ENCODE measurements at places on chromosomes 4 and X. TPM values are rescaled to one million over a fixed set of nuclear protein-coding genes. Genes with fewer than 3 reads are reported as not detected.

EFNB1 gene
- 39.2 TPM for total RNA-seq

NHSL2 gene
- total RNA-seq = 10.2 TPM

MGARP gene
- total RNA-seq = not detected

CCDC110 gene
- 3.3 TPM for total RNA-seq

HTRA3 gene
- 35.2 TPM for total RNA-seq

HNRNPD gene
- total RNA-seq = 103 TPM

F9 gene
- not detected for total RNA-seq

MAGEB17 gene
- not detected for total RNA-seq

NWD2 gene
- total RNA-seq = 0.41 TPM

TMEM271 gene
- total RNA-seq = 0.41 TPM

KDM6A gene
- 53.3 TPM for total RNA-seq

ASMT gene
- total RNA-seq = not detected

CHRDL1 gene
- 63.9 TPM for total RNA-seq

DCAF12L2 gene
- total RNA-seq = 12.2 TPM

RASL11B gene
- 2.1 TPM for total RNA-seq

CCKAR gene
- total RNA-seq = 14.9 TPM

HELQ gene
- total RNA-seq = 23.2 TPM

OPRPN gene
- not detected for total RNA-seq

ZNF141 gene
- 36.8 TPM for total RNA-seq

Data from tongue (tissue), 3 donors.